ENCODE measurements at places on chromosomes 1 and 21.

DNA sequence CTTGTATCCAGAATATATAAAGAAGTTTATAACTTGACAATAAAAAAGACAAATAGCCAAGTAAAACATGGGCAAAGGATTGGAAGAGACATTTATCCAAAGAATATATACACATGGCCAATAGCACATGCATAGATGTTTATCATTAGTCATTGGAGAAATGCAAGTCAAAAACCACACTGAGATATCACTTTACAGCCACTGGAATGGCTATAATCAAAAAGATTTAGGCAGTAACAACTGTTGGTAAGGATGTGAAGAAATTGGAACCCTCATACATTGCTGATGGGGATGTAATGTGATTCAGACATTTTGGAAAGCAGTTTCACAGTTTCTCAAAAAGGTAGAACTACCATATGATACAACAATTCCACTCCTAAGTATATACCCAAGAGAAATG is 51.1 kb downstream of the SLC44A5 start:
- no peak for DNase-seq

DNA sequence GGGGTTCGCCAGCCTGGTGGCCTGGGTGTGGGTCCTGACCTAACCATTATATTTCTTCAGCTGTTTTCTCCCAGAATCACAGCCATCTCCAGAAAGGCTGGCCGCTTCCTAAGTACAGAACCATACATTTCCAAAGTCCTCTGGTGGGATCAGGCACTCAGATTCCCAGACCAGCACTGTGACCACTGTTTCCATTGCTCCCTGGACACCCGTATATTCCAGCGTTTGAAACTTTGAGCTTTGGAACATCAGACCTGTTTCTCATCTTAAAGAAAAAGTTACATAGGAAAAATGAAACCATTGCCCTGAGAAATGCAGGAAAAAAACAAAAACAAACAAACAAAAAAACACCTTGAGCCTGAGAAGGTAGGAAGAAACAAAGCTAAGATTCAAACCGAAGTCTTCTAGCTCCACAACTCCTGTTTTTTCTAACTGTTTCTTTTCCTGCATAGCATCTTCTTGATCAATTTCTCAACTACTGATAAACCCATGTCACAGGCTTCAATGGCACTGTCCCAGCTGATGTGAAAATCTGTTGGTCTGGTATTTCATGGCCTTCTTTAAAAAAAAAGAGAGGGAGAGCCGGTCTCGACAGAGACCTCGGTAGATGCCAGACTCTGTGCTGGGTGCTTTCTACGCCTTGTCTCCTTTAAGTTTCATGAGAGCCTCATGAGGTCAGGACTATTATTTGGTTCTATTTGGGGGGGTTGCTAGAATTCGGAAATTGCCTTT is 221.3 kb downstream of the TOMM20 start:
- no peak for DNase-seq

DNA sequence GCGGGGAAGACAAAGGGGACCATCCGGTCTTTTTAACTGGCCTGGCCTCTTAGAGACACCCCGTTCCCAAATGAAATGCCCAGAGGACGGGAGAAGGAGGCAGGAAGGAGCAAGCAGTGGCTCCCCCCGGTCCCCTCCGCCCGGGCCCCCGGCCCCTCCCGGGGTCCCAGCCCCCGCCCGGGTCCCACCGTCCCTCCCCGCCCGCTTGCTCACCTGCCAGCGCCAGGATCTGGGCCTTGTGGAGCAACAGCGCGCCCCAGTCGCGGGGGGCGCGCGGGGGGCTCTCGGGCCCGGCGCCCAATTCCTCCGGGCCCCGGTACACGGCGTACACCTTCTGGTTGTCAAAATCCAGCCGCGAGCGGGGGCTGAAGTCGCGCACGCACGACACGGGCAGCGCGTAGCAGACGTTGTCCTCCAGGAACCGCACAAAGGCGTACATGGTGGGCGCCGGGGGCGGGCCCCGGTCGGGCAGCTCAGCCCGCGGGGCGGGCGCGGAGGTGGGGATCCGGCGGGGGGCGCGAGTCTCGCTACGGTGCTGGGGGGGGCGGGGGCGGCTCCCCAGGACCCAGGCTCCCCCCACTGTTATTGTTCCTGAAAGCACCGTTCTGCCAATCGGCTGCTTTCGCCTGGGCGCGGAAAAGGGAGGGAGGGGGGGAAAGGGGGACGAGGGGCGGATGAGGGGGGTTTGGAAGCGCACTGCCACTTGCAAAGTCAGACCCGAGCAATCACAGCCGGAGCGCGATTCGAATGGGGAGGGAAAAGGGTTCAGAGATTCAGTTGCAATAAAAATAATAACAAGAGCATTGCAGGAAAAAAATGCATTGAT is at the start of gene BEND5:
Gene BEND5, minus strand, starts transcription at position 499 of the 826 bp plus-strand sequence. Its CDS starts 60 bp downstream, at position 439.
- peak; percentile 75 for DNase-seq

DNA sequence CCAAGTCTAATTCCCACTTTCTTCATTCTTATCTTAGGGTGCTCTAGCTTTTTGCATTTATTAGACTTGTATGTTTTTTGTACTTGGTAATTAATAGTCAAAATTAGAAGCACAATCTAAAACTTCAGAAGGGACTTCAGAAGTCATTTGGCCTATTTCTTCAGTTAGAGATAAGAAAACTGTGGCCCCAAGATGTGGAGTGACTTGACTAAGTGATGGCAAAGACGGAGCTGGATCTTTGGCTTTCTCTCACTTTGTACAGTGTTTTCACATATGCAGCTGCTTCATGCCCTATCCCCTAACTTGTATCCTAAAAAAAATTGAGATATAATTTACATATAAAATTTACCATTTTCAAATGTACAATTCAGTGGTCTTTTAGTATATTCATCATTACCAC is 21.7 kb downstream of the EPB41 start:
- no peak for DNase-seq

GRCh38 chr1:2936559-2937515 is 84.4 kb upstream of the ACTRT2 start:
- no peak for DNase-seq

DNA sequence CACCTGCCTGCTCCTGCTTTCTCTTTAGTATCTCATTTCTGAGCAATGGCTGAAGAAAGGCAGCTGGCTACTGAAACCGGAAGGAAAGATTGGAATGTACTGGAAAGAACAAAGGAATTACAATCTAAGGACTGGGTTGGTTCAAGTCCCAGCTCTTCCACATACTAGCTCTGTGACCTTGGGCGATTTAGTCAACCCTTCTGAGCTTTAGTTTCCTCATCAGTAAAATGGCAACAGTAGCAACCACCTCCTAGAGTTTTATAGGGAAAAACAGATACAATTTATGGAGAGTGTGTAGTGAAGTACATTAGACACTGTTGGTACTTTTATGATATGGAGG is 158.8 kb downstream of the KAZN start:
- no peak for DNase-seq

GRCh38 chr1:186207391-186208085 is 167.5 kb downstream of the TPR start:
- DNase-seq = no peak

DNA sequence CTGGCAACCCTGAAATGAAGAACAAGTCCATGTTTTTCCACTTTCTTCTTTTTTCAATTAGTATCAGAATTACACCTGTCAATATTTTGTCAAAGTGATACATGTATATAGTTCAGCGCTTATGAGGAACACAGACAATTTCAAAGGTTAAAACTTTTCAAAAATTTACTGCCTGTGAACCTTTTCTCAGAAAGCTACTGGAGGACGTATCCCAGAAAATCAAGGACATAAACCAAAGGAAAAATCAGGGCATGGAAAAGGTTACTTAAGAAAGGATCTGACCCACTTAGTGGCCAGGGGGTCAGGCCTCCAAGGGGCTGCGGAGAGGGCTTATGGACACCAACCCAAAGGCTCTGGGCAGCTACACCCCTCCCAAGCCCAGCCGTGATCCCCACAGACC is 81.1 kb upstream of the ACTRT2 start:
- no peak for DNase-seq

DNA sequence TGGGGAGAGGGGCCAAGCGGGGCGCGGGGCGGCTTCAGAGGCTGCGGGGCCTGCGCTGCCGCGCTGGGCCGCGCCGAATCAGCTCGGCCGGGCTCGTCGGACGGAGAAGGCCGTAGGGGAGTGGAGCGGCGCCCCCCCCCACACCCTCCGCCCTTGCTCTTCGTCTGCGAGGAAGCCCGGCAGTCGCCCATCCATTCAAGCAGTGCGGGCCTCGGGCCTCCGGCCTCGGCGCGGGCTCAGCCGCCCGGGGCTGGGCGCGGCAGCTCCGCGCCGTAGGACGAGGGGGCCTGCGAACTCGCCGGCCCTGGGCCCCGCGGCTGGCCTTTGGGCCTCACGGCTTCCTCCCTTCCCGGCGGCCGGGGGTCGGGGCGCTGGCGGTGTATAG is 564 bp downstream of the CTPS1 start:
- no peak for DNase-seq

Measured in NCI-H1694 treated with DMSO at 0.1 percent for 48 hours (cell line).